NCI-H2081 (cell line): ENCODE measurements at places on chromosomes 6 and 20.

DNA sequence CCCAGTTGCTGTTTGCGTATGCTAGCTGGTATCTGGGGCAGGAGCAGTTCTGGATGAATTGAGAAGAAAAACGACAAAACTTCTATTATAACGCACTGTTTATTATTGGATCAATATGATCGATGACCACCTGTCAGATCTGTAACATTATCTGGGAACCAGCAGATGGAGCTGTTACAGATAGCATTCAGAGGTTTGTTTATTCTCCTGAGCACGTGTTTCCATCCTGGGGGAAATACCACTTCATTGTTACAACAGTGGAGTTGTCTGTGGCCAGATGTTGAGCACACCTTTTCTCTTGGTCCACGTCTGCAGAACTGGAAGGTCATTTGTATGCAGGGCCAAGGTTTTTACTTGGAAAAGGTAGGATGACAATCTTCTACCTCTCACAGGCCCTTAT is 16.0 kb upstream of the NKX2-2 start:
- peak; percentile 69 for DNase-seq

DNA sequence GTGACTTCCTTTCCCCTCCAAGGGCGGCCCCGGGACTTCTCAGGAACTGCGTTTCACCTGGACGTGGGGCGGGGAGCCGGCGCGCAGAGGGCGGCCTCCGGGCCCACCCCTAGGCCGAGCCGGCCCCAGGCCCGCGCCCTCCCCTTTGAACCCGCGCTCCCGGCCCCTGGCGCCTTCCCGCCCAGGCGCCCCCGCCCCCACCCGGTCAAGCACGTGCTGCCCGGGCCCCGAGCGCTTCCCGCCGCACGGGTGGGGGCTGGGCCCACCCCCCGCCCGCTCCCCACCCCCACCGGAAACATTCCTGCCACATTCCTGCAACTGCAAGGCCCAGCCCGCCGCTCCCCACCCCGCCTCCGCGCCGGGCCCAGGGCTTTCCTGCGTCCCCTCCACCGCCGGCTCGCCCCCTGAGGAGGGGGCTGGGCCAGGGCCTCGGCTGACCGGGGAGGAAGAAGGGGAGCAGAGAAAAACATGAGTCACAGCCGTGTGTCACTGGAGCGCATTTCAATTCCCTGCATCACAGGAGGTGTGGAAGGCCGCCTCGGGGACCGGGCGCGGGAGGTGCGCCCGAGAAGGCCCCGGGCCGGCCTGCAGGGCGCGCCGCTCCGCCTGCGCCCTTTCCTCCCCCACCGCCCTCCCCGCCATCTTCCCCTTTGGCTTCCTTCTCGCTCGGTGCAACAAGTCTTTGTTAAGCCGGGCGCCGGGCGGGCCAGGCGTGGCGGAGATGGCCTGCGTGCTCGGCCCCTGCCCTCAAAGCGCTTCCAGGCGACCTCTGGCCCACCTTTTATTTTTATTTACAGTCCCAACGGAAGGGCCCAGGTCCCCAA is 1.2 kb upstream of the HMGA1 start:
- DNase-seq = no peak

- no peak for DNase-seq
Measured at GRCh38 chr6:32387589-32388340, 16.1 kb upstream of the TSBP1 start.

DNA sequence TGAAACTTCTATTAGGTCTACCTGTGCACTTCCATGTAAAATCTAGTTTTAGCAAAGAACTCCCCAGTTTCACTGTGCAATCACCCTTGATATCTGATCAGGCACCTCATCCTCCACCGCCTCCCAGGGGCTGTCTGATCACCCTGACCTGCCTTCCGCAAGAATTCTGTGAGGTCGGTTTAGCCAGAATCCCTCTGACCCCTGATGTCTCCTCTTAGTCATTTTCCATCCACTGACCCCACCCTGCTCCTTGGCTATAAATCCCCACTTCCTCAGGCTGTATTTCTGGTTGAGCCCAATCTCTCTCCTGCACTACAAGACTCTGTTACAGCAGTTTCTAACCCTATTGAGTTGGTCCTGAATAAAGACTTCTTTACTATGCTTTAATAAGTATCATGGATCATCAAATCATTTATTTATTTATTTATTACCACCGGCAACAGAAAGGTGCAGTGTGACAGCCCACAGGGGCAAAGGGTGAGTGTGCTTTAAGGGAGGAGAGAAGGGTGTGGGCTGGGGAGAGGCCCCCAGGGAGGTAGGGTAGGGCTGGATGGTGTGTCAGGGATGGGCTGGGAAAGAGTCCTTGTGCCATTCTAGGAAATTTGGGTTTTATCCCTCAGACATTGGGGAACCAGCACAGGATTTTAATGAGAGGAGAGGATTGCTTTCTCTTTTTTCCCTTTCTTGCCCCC is 11.2 kb upstream of the SERPINB6 start:
- DNase-seq = no peak

GRCh38 chr6:132853059-132853458 is 38.7 kb downstream of the RPS12 start:
- no peak for DNase-seq

- no peak for DNase-seq
Measured at GRCh38 chr6:52190409-52190808, 4.2 kb downstream of the IL17A start.

GRCh38 chr6:110619275-110619908 is 143.0 kb upstream of the SLC22A16 start:
- DNase-seq = no peak

DNA sequence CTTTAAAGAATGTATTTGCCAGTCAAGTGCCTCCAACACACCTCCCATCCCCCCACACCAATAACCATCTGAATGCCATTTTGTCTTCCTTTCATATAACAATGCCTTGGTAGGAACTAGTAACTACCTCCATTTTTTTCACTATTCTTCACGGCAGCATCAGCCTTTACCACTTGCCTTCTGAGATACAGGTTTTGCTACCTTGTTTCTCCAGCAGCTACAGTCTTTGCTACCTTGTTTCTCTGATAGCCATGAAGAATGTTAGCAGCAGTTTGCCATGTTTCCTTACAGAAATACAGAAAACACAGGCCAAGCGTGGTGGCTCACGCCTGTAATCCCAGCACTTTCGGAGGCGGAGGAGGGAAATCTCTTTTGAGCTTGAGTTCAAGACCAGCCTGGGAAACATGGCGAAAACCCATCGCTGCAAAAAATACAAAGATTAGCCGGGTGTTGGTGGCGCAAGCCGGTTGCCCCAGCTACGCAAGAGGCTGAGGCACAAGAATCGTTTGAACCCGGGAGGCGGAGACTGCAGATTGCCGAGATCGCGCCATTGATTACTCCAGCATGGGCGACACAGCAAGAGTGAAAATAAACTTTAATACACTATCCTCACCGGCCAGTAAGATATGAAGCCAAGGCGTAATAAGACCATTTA is 100.9 kb downstream of the HFE start:
- DNase-seq = no peak

GRCh38 chr20:55469074-55469473 is 536.2 kb downstream of the CBLN4 start:
- no peak for DNase-seq

GRCh38 chr6:147508866-147509608 is 547 bp downstream of the SAMD5 start:
- DNase-seq = no peak

GRCh38 chr6:155483858-155484257 is 28.2 kb upstream of the NOX3 start:
- DNase-seq = no peak

DNA sequence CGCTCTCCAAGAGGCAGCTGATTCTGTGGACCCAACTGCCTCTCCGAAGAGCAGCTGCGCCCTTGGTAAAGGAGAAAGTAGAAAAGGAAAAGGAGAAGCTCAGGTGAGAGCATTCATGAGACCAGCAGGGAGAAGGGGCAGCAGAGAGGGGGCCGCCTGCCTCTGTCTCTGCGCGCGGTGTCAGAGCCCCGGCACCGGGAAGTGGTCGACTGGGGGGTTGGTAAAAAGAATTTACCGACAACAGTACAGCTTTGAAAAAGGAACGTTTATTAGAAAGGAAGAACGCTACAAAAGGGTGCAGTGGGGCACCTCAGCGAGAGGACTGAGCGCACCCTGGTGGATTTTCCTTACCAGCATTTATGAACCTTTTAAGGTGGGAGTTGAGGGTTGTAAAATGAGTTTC is 61.9 kb downstream of the GPR6 start:
- peak; percentile 62 for DNase-seq

DNA sequence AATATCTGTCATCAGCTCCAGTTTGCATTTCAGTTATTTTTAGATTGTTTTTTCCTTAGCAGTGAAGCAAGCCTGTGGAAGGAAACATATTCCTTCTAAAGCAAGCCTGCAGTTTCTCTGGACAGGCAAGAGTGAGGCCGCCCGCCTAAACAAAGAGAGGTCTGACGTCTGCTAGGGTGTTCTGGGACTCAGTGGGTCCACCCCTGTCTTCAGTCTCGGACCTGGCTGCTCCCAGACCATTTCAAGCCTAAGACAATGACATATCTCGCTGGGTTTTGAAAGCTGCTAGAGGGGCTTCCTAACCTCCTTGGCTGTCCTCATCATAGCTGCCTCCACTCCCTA is 36.8 kb upstream of the RNF24 start:
- no peak for DNase-seq

DNA sequence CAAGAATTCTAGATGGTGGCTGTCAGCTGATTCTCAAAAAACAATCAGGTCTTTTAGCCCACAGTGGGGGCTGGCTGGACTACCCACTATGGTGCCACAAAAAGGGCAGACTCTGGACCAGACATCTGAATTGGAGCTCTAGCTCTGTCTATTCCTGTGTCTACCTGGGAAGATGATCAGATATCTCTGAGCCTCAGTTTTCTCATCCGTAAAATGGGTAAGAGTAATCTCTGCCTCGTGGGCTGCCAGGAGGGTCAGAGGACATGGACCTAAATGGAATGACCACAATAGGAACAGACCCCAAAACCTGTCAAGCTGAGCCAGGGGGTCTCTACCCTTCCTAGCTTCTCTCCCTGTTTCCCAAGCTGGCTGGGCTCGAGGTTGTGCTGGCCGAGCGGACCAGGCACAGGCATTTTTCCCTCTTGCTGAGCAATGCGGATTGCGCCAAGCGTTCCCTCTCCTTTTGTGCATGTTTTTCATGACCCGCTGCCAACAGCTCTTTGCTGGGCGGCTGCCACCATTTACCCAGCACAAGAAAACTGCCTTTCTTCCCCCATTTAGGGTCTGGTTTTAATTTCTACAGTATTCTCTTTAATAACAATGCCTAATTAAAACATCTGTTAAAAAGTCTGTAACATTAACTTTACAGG is 74.7 kb upstream of the MAFB start:
- DNase-seq = no peak

DNA sequence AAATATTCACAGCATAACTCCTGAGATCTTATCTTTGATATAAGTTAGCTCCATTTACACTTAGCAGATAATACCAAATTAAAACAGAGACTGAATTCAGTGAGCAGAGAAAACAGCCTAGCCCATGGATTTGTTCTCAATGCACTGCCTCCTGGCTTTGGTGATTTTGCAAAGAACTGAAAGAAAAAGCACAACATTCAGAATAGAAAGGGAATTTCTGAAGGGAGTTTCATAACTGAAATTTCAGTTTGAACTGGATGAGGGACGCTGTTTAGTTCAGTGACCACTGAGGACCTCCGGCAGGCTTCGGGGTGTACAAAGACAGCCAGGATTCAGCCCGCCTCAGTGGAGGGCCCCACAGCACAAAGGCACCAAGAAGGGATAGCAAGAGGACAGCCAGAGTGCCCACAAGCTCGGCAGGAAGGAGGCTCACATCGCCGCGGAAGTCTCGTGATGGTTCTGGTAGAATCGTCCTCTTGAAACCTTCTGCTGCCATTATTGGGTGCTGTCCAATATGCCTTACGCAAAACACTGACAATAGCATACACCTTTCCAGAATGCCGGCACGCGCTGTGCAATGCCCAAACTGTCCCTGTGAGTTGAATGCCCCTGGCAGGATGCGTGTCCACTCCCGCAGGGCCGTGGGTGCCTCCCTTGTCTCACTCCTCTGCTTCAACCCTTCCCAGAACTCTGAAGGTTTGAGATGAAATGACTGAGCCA is 9.7 kb upstream of the IRF4 start:
- DNase-seq = no peak

DNA sequence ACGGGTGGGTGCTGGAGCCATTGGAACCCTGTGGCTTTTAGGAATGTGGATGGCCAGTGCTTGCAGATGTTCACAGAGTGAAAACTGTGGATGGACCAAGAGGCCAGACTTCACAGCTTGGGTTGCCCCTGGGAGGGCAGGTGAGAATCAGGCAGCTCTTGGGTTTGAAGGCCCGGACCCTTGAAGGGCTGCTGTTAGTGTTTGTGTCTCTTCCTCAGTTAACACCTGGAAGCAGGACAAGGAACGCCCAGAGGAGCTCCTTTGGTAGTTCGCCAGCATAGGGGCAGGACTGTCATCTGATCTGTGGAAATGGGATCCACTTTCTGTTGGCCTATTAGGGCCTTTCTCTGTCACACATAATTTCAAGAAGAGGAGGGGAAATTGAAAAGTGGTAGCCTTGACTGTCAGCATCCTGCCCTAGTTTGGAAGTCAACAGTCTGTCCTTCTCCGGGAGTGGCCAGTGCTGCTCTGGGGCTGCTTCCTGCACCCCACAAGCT is 43.6 kb downstream of the RIOK1 start:
- no peak for DNase-seq

- no peak for DNase-seq
Measured at GRCh38 chr6:113011801-113012200, 664.7 kb downstream of the RFPL4B start.

DNA sequence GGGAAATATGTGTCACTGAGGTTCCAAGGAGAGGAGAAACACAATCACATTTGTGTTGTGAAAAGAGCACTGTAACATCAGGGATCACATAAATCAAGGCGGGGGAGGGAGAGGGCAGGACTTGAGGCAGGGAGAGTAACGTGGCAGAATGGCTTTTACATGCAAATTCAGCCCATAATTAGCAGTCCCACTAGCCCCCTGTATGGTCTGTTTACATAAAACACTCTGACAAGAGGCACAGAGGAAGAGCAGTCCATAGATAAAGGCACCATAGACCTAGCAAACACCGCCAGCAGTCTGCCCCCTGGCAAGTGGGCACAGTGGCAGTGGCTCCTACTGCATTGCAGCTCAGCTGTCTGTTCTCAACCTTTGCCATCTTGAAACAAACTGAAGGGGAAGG is 82.7 kb downstream of the LYRM2 start:
- DNase-seq = peak; percentile 64

- no peak for DNase-seq
Measured at GRCh38 chr20:53331151-53331973, 262.3 kb downstream of the ZNF217 start.

DNA sequence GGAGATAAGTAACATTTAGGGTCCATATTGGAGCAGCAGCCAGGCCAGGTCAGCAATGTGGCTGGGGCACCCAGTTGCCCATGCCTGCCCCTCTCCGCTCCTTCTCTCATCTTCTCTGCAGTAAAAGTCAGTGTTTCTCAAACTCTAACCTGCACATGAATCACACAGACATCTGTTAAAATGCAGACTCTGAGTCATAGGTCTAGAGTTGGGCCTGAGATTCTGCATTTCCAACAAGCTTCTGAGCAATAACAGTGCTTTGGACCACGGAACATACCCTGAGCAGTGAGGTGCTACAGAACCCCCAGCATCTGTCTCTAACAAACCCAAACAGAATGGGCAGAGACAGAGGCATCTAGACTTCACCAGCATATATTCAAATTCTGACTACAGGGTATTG is 10.1 kb downstream of the PHF10 start:
- no peak for DNase-seq

- DNase-seq = peak; percentile 55
Measured at GRCh38 chr20:52616629-52617028, 355.5 kb upstream of the TSHZ2 start.
